Bronchial epithelial cell (primary cell): ENCODE measurements at places on chromosomes 4 and X.
A peak's percentile ranks its signal among the peaks of the same experiment; 100 is the strongest.

GRCh38 chrX:123481913-123482851 is 250.7 kb downstream of the THOC2 start:
- DNase-seq: peak; percentile 2

DNA sequence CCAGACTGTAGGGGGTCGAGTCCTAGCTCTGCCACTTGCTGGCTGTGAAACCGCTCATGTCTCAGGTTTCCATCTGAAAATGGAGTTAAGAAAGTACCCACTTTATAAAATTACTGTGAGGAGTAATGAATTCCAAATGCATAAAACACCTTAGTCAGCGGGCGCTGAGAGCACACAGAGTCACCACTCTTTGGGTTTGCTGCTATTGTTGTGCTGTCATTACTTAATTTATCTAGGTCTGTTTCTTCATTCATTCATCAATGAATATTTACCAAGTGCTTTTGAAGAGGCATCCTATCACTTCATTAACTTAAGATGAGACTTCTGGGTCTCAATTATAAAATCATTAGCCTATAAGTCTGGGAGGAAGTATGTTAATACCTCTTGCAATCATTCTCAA is 317.3 kb downstream of the FBXW7 start:
- DNase-seq: no peak

DNA sequence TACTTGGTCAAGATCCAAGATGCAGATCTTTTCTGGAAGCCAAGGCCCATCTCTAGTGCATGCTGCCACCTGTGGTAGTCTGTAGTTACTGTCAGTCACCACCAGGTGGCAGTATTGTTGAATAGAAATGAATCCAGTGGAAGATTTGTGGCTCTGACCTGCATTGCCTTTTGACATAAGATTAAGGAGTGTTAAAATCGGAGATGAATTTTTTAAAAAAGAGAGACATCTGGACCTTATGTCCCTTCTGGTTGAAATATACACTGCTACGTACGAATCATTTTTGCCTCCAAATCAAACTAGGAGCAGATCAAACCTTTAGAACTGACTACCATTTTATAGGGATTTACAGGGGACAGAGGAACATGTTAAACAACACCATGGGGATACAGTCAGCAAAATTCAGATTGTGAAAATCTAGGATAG is 46.9 kb upstream of the RHOH start:
- peak; percentile 71 for DNase-seq

GRCh38 chr4:10981096-10981495 is 296.5 kb upstream of the CLNK start:
- DNase-seq: no peak

- peak; percentile 49 for DNase-seq
Observed at GRCh38 chrX:23904096-23904495, 3.6 kb downstream of the APOO start.

GRCh38 chrX:63128509-63128908 is 222.6 kb downstream of the SPIN4 start:
- DNase-seq: peak; percentile 25

DNA sequence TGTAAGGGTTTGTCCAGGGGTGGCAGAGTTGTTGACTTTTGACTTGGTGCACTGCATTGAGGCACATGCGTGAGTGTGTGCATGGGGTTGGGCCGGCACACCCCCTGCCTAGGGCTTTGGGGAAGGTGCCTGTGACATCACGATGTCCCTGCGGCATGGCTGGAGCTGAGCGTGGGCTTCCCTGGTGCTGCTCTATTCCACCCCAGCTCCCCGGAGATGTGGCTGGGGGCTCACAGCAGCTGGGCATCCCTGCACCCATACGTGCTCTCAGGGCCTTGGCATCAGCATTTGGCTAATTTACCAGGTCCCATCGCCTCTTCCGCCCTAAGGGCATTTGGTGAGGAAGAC is 5.7 kb downstream of the PSAPL1 start:
- no peak for DNase-seq

GRCh38 chrX:124680287-124680686 is 333.9 kb downstream of the SH2D1A start:
- no peak for DNase-seq

DNA sequence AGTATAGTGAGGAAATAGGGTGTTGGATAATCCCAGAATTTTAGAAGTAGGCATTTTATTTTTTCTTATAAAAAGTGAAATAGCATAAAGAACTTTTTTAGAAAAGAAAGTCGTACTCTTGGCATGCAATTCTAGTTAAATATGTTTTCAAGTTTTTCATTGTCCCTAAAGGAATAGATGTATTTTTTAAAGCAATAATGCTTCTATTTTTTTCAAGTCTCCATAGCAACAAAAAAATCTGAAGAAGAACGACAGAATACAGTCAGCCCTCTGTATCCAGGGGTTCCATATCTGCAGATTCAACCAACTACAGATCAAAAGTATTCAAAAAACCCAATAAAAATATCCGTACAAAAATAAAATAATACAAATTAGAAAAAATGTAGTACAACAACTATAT is 538.2 kb downstream of the GLUD2 start:
- DNase-seq: no peak

DNA sequence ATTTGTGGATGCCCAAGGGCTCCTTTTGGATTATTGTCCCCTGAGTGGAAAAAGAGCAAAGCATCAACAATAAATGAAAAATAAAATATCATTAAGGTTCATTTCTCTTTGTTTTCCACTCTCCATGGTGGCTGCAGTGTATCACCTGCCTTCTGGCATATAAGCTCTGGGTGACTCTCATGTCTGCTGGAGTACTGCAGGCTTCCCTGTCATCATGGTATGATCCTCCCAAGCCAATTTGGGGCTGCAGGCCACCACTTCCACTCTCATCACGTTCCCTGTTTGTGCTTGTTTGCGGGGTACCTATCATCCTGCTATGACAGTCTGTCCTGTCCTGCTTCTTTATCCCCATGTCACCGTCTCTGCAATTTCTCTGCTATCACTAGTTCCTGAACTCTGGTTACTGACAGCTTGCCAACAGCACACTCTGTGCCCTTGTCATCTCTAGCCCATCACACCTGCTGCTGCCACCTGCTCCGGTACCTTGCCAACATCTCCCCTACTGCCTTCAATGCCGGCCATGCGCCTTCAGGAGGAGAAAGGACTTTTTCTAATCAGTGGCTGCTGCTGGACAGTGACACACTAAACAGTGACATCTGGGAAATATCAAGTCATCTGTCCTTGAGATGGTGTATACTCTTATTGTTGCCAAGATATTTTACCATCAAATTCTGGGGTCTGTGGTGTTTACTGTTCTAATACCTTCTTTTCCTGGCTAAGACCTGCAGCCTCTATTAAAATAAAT is 23.0 kb upstream of the FGF5 start:
- DNase-seq: no peak

DNA sequence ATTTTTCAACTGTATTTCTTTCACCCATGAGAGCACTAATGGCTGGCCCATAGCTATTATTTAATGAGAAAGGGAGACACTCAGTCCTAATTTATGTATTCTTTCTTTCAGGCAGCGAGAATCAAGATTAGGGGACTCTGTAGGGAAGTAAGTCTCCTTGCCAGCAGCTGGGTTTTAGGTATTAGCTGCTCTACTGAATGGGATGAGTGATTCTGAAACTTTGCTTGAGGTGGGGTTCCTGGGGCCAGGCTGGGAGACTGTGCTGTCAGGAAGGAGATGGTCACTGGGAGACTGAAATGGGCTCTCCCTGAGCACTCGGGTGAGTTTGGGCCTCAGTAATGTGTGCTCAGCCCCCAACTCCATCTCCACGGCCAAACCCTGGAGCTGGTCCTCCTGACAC is 78.7 kb downstream of the LNX1 start:
- no peak for DNase-seq

GRCh38 chrX:132488819-132489577 is at the start of gene MBNL3:
Gene MBNL3 (minus strand): TSS chrX:132489038. CDS start chrX:132439611, 49,427 bp downstream.
- peak; percentile 37 for DNase-seq
